ENCODE measurements at places on chromosomes 4 and X.

DNA sequence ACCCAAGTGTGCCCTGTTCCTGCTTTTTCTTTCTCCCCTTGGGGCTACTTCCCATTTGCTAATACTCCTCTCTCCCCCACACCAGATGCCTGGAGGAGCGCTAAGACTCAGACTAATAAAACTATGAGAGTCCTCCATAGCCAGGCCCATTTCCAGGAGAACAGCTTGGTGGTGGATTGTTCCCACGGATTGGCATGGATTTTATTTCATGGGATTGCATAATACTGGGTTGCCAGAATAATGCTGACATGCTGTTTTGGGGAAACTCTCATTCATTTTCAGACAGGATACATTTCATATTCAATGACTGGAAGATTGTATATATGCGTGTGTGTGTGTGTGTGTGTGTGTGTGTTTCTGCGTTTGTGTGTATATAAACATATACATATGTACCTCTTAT lies 447.5 kb upstream of the PITX2 start:
- DNase-seq, result no peak

DNA sequence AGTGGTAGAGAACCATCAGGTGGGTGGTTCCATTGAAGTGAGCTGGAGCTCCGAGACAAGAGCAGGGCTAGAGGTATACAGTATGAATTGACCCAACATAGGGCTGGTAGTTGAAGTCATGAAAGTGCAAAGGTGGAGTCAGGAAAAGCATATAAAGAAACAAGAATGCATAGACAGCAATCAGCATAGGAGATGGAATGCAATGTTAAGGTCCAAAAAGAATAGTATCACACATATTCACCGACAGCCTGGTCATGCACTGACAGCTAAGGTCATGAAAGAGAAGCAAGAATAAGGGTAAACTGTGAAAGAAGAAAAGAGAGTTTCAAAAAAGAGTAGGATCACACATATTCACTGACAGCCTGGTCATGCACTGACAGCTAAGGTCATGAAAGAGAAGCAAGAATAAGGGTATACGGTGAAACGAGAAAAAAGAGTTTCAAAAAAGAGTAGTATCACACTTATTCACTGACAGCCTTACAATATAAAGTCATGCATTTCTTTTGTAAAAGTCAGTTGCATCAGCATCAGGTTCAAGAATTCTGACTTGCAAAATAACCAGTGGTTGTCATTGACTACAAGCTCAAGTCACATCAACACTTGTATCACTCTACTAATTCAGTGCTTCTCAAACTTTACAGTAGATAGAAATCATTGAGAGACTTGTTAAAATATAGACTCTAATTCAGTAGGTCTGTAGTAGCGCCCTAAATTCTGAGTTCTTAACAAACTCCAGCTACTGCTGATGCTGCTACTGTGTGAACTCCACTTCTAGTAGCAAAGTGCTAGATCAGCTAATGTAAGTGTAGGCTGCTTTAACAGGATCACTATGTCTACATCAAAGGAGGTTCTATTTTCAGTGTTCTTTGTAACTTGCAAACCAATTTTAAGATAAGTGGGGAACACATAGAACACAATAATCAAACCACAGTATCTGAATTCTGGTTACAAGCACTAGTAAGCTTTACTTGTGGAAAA lies 221.9 kb downstream of the PDGFC start:
- no peak for DNase-seq

DNA sequence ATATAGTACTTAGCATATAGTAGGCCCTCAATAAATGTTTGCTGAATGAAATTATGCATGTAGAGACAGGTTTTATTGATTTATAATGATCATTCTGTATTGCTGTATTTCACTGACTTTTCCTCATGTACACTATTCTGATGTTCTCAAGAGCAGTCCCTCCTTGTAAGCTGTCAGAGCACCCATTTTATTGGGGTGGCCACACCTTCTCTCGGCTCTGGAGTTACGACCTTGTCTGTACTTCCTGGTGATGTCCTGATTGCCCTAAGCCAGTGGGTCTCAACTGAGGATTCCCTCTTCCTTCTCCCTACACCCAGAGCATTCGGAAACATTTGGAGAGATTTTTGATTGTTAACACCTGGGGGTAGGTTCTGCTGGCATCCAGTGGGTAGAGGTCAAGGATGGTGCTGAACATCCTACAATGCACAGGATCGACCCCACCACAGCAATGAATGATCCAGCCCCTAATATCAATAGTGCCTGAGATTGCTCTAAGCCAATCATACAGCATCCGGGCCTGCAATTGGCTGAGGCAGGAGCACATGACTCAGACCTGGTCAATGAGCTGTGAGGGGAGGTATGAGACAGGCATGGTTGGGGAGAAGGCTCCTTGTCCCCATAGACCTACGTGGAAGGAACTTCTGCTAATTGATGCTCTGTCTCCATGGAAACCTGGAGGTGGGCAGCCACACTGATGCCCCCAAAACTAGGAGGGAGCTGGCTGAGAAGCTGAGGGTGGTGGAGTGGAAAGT lies 58.8 kb downstream of the CLDN34 start:
- DNase-seq, result no peak

DNA sequence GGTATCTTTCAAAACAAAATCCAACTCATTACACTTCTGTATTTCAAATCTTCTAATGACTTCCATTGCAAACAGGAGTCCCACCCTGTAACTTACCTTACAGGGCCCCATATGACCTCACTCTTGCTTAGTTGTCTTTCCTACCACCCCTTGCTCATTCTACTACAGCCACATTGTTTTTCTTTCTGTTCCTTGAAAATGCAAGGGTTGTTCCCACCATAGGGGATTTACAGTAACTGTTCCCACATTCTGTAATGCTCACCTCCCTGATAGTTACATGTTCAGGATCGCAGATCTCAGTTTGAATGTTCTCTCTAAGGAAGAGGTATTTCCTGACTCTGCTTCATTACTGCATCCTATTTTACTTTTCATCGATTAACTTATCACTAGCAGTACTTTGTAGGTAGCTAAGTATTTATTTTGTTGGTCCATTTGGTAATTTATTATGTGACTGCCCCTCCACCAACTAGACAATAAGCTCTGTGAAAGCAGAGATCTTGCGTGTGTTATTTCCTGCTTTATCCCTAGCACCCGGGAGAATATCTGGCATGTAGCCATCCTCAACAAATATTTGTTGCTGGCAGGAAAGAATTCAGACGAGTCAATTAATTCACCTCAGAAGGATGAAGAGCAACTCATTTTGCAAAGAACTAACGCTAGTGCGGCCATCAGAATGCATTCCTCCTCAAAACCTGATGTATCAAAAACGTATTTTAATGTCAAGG lies 21.4 kb downstream of the MAOB start:
- no peak for DNase-seq

DNA sequence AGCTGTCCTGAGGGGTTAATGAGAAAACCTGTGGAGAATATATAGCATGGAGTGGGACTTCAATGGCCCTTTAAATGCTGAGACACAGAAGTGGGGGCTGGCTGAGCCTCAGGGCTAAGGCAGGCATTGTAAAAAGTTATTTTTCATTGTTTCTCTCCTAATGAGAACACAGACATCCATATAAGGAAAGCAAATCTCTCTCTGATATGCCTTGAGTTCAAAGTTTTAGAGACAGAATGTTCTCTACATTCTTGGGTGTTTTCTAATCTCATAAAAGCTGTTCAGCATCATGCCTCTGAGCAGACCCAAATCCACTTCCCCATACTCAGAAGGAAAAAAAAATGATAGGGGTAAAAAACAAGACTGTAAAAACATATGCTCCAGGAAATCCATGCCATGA lies 16.8 kb upstream of the RAB40A start:
- DNase-seq, result no peak

- no peak for DNase-seq
These were observed 43.2 kb downstream of the HAND2 start for GRCh38 chr4:173486714-173487392.

- DNase-seq, result no peak
These were observed 129.3 kb upstream of the PGRMC2 start for GRCh38 chr4:128416921-128417320.

GRCh38 chrX:128816919-128817318 lies 706.4 kb downstream of the SMARCA1 start:
- DNase-seq, result no peak

- DNase-seq, result no peak
These were observed 58.1 kb upstream of the LNX1 start for GRCh38 chr4:53649357-53649756.

DNA sequence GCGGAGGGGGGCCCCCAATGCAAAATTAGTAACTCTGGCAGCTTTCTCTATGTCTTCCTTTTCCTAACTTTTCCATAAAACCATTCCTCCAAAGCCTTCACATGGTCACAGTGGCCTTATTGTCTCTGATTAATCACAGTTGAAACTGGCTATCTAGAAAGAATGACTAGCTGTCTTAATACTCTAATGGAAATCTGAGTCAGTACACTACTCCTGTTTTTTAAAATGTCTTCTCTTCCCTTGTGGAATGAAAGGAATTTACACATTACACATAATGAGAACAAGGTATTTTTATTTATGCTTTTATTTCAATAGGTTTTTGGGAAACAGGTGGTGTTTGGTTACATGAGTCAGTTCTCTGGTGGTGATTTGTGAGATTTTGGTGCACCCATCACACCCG lies 66.3 kb upstream of the PUDP start:
- DNase-seq, result no peak

- no peak for DNase-seq
These were observed 100.1 kb downstream of the CEP135 start for GRCh38 chr4:56048702-56049431.

DNA sequence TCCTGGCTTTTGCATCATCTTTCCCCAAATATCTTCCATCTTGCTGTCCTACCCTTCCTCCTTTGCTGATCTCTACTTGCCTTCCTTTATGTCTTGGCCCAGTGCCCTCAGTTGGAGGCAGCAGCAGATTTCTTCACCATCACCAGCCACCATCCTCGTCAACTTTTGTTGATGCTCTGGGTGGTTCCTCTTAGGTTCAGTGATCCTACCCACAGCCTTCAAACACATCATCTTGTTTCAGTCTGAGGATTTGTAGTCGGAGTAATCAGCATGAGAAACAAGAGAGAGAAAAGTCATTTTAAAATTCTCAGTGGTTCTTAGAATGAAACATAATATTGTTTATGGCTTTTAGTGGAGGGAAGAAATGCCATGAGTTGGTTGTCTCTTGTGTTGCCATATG lies 65.8 kb downstream of the FTHL17 start:
- no peak for DNase-seq

- no peak for DNase-seq
These were observed 21.9 kb upstream of the ANXA3 start for GRCh38 chr4:78529569-78530209.

DNA sequence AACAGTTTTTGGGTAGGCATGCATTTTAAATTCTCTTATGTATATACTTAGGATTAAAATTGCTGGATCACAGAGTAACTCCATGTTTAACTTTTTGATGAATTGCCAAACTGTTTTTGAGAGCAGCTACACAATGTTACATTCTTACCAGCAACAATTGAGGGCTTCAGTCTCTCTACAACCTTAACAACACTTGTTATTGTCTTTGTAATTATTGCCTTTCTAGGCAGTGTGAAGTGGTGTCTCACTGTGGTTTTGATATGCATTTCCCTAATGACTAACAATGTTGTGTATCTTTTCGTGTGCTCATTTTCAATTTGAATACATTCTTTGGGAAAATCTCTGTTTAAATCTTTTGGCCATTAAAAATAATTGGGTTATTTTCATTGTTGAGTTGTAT lies 17.3 kb upstream of the F11 start:
- DNase-seq, result no peak
